ENCODE measurements at places on chromosomes 7 and 10.

DNA sequence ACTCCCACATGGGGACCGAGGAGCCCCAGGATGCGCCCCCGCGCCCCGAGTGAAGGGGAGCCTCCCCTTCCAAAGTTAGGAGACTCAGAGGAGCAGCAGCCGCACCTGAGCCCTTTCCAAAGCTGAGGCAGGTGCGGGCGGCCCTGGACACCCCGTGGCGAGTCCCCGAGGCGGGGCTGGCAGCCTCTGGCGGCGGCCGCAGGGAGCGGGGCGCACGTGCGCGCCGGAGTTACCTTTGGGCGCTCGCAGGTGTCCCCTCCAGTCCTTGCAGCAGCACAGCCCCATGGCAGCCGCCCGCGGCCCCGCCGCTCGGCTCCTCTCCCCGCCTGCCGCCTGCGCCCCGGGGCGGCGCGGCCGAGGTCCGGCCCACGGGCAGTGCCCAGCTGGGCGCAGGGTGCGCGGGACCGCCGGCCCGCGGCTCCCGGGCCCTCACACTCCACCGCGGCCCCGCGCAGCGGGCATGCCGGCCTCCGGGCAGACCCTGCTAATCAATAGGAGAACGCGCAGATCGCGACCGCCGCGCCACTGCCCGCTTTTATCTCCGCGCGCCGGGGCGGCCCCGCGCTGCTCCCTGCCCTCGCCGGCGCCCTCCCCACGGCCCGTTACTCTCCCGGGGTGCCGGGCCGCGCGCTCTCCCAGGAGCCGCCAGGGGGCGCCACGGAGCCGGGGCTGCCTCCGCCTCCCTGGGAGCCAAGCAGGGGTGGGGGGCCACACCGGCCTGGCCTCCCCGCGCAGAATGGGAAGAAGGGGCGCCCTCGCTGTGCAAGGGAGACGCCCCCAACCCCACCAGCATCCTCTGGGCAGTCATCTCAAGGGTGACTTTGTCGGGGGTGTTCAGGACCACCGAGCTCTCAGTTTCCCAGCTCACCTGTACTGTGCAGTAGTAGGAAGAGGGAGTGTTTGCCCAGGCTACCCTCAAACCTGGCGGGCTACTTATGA lies 80.8 kb downstream of the ARHGAP22 start:
- no peak for DNase-seq

GRCh38 chr7:130733931-130734814 lies at the start of gene KLF14:
Gene KLF14, minus strand, starts transcription at chr7:130734207. Its CDS starts 174 bp downstream, at chr7:130734033.
- DNase-seq = peak; percentile 11

- DNase-seq = no peak
These were observed 7.0 kb downstream of the FAM53B start for GRCh38 chr10:124737221-124737620.

DNA sequence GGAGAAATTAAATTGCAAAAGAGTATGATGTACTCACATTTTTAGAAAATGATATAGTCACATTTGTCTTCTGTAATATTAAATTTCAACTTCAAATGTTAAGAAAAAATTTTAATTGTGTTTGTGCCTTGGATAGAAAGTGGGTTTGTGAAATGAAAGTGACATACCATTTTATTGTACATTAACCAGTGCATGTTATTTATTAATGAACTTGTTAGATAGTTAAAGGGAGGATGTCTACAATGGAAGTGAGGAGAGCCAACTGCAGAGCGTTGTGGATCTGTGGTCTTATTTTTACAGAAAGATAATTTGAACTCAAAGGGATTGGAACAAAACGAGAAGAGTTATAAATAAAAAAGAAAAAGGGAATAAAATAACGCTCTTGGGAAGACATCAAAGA lies 291.7 kb downstream of the ARL4A start:
- DNase-seq = no peak

GRCh38 chr7:64884913-64885370 lies 18.1 kb upstream of the ZNF273 start:
- no peak for DNase-seq

- DNase-seq = no peak
These were observed 38.1 kb downstream of the TMEM130 start for GRCh38 chr7:98831641-98832221.

- no peak for DNase-seq
These were observed 16.9 kb upstream of the GPR146 start for GRCh38 chr7:1027242-1028043.

DNA sequence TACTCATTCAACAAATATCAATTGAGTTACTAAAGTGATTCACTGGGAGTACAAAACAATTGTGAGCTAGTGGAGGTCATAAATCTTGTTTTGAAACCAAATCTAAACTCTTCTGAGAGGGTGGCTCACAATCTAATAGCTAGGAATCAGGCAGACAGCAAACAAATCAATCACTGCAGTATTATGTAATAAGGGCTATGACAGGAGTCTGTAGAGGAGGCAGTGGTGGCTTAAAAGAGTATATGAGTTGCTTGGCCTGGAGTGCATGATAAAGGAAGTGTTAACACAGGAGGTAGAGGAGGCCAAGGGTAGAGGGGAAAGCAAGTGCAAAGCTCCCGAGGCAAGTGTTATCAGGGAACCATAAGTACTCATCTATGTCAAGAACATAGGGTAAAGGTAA lies 16.5 kb downstream of the MYPN start:
- no peak for DNase-seq

Data from activated CD8-positive, alpha-beta memory T cell treated with anti-CD3 and anti-CD28 coated beads for 4 hours (primary cell).